ENCODE measurements at places on chromosomes 5 and 9.

DNA sequence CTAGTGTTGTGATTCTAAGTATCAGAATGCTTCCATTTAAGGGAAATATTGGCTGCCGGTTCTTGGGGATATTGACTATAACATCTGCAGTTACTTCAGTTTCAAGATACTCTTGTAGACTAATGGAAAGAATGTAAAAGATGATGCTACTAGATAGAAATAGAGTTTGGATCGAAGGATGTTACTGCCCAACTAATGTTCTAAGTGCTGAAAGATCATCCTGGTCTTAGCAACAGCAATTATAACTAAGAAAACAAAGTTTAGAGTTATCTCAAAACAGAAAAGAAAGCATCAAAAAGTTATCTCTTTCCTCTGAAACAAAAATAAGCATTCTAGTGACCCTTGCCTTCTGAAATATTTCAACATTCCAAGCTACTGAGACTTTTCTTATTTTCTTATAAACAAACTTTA is 49.9 kb downstream of the ITGA1 start:
- DNase-seq, result no peak

- DNase-seq, result peak; percentile 71
Observed at GRCh38 chr5:141476132-141476911, 556 bp downstream of the PCDHGC3 start.

DNA sequence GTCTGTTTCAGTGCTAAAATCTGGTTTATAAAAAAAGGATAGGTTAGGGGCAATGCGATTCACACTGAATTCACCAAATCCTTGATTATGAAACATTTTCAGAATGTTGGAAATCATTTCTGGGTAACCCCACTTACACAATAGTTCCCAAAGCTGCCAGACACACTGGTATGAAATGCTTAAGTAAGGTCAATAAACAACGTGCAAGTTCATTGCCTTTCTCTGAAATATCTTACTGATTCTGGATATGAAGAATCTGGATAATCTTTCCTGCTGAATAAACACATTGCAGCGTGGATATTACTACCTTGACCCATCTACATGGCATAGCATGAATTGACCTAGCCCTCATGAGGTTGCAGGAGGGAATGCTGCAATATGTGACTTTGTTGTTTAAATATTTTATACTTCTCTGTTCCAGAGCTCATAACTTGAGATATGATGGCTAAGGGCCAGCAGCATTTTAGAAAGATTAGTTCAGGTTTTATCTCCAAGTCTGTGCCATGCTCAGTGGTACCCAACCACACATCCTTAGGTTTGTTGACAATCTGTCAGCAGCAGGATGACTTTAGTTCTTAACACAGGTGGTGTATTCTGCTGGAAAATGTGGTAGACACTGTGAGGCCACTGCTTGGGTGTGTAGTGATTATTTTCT is 121.0 kb downstream of the NREP start:
- DNase-seq, result no peak

- DNase-seq, result no peak
Observed at GRCh38 chr5:126587551-126588390, 7.2 kb downstream of the ALDH7A1 start.

DNA sequence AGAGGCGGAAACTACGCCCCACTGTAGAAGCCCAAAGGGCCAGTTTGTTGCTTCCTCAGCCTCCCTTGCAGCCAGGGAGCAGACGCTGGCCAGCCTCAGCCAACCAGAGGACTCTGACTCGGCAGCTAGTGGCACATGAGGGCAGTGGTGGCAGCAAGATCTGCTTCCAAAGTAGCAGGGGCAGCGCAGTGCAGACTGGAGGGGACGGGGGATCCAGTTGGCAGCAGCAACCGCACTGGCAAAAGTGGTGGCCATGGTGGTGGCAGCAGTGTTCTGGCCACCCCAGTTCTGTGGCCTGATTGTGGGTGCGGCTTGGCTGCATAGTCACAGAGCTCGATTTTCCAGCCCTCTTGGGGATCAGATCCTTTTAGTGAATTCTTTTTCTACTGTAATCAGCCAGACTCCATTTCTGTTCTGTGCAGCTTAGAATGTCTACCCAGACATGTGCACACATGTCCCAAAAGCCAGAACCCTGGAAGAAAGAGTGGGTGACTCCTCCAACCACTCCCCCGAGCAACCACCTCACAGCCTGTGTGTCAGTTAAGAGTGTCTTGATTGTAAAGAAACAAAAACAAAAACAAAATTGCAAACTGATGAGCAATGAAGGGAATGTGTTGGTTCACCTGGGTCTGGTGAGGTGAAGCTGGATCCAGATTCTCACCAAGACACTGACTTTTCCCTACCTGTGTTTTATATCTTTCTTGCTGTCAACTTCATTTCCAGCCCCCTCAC is 11.0 kb upstream of the ZBTB43 start:
- DNase-seq, result no peak

GRCh38 chr5:179201986-179202385 is 141.8 kb downstream of the ZNF354C start:
- no peak for DNase-seq

GRCh38 chr9:125626187-125626586 is 80.8 kb downstream of the MAPKAP1 start:
- no peak for DNase-seq

GRCh38 chr5:115627295-115627865 is 1.5 kb upstream of the TMED7 start:
- no peak for DNase-seq

DNA sequence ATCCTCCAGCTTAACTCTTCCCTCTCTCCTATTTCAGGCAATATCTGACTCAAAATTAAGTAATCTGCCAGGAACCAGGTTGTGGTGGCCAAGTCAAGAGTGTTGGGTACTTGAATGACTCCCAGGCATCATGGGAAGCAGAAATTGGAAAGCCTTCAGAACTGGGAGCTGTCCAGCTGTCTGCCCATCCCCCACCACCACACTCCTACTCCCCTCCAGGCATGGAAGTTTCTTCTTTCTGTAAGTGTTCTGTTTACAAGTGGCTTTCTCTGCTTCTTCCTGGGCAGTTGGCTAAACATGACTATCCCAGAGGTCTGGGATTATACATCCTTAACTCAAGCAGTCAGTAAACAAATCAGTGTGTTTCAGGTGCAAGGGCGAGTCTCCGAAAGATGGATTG is 14.6 kb upstream of the PBX3 start:
- DNase-seq, result no peak

DNA sequence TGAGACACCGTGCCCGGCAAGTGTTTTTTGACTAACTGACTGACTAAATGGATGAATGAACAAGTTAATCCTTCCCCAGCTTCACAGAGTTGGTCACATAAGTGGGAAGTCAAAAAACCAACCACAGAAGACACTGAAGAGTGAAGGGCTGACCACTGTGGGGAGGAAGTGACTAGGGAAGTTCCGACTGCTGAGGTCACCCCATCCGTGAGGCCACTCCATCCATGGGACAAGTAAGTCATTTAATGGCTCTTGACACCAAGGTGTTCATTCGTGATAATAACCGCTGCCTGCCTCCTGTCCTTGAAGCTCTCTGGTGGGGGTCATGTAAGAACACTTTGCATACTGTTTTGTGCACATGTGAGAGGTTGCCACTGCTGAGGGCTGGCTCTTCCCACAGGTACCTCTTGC is 22.2 kb upstream of the CXCL14 start:
- no peak for DNase-seq

DNA sequence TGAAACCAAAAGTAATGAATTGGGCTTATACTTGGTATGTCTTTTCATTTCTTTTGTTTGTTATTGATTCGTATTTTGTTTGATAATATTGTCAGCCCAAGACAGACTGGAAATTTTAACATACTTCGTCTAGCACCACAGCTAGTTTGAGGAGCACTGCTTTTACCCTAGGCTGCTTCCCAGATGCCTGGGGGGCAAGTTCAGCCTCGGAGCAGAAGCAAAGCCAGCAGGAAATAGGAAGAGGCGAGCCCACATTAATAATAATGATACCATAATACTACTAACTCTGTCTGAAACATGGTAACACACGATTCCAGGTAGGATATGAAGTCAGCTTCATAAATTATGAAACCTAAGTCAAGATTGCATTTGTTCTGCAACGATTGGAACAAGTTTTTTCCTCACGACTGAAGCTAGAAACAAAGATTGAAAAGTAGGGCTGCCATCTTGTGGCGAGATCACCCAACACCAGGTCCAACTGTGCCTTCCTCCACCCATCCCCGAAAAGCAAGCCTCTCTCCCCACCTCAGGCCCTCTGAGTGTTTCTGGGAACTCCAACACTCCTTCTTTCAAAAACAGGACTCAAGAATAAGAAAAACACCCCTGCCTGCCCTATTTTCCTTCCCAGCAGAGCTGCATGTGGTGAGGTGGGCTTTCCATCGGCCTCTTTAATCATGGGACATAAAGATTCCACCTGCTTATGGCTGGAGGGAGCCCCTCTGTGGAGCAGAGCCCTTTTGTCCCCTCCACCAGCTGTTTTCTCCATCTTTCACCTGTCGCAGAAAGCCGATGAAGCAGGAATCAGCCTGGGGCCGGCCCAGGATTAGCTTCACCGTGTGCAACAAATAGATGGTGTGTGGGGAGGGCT is 236.4 kb downstream of the CAAP1 start:
- no peak for DNase-seq

- no peak for DNase-seq
Observed at GRCh38 chr9:74348777-74349176, 148.4 kb upstream of the RORB start.

GRCh38 chr5:126805063-126805462 is 28.1 kb downstream of the LMNB1 start:
- no peak for DNase-seq

All from renal cortex interstitium (tissue), 15 donors.